Spleen (tissue), 13 donors: ENCODE measurements at places on chromosomes 6 and 20. TPM values are rescaled to one million over a fixed set of nuclear protein-coding genes. Genes with fewer than 3 reads are reported as not detected.

DNA sequence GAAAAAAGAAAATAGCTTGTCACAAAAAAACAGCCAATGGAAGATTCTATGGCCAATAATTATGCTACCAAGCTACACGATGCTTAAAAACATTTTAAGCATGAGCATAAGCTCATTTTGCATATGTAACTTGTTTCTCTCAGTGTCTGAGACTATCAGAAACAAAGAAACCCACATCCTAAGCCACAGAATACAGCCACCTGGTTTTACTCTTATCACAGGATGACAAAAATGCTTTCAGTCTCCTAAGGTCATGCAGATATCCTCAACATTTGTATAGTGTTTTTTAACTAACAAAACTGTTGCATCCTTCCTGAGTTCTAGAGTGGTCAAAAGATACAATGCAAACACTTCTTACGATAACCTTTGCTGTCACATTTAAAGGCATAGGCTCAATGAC is 172.1 kb upstream of the RUNX2 start:
- H3K27me3 ChIP-seq = no peaks in the 10 kb centered on the region
- no peak overlapping the region for H3K27ac ChIP-seq
- no peaks in the 10 kb centered on the region for H3K4me1 ChIP-seq
- H3K36me3 ChIP-seq = no peaks in the 10 kb centered on the region

GRCh38 chr20:37319151-37319671 is 26.7 kb upstream of the SRC start:
- H3K27ac ChIP-seq = no peak overlapping the region
- H3K4me3 ChIP-seq = no peak overlapping the region
- no peak for DNase-seq

Gene PTK6
- total RNA-seq = 0.20 TPM

Gene SLC17A1
- total RNA-seq = not detected

- no peak overlapping the region for H3K4me3 ChIP-seq
- H3K27ac ChIP-seq = no peak overlapping the region
- H3K36me3 ChIP-seq = no peaks in the 10 kb centered on the region
- DNase-seq = no peak
Observed at GRCh38 chr6:125123051-125123450, 30.5 kb upstream of the TPD52L1 start.

GRCh38 chr6:31075528-31075927 is 36.8 kb downstream of the C6orf15 start:
- peaks cover 9% of the 10 kb centered on the region for H3K4me1 ChIP-seq
- DNase-seq = no peak
- no peak overlapping the region for H3K27ac ChIP-seq
- no peaks in the 10 kb centered on the region for H3K36me3 ChIP-seq
- H3K27me3 ChIP-seq = no peaks in the 10 kb centered on the region
- no peak overlapping the region for H3K4me3 ChIP-seq

DNA sequence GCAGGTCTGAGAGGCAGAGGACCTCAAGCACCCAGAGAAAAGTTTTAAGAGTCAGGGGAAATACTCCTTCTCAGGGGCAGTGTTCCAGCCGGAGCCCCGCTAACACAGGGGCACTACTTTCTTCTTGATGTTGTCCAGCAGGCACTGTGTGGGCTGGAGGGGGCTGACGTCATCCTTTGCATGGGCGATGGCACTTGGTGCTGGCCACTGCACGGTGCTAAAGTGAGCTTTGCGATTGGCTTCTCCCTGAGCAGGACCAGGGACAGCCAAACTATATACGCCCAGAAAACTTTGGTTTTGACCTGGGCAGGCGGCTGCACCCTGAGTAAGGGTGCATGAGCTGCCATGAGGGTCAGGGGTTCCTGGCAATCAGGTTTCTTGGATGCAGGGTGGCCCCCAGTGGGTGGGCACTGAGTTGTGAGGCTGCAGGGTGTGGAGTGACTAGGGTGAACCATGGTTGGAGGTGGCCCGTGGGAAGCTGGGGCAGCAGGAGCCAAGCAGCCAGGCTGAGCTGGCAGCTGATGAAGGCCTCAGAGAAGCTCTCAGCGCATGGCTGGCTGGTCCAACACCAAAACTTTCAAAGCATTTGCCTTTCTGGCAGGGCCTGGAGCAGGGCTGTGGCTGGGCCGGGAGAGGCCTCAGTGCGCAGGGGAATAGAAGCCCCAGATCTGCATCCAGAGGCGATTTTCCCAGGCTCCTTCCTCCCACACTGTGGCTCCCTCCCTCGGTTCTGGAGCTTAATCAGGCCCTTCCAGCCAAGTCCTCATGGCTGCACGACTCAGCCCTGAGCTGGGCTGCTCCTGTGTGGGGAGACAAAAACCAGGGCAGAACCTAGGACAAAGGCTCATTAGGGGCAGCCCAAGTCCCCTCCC is 18.3 kb downstream of the MRPS18A start:
- H3K27me3 ChIP-seq = no peaks in the 10 kb centered on the region
- no peak overlapping the region for H3K4me3 ChIP-seq
- peak overlapping the region; percentile 62 for H3K27ac ChIP-seq

GRCh38 chr6:3746119-3746691 is 5.3 kb downstream of the PXDC1 start:
- no peak overlapping the region for H3K4me3 ChIP-seq
- H3K27ac ChIP-seq = peak overlapping the region; percentile 66
- H3K27me3 ChIP-seq = peaks cover 16% of the 10 kb centered on the region
- no peak for DNase-seq
